ENCODE measurements at places on chromosomes 7 and 10.

- no peak for DNase-seq
These were observed 170.6 kb downstream of the UBE2H start for GRCh38 chr7:129781928-129782817.

DNA sequence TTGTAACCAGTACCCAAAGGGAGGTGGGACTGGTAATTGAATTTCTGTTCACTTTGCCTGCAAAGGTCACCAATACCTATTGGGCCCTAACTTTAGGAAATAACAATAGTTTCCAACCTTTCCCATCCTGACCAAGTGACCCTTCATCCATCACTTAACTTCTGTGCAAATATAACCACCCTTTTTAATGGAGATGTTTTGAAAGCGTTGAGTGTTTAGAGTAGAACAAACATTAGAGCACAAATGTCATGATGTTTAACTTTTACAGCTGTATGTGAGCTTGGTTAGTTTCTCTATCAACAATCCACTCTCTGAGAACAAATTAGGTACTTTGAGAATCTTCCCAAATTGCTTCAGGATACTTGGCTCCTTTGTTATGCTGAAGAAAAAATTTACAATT is 66.4 kb downstream of the MET start:
- no peak for DNase-seq

GRCh38 chr10:5064656-5065055 is 29.6 kb upstream of the AKR1C3 start:
- peak; percentile 17 for DNase-seq

GRCh38 chr7:40186586-40186985 is 51.8 kb downstream of the SUGCT start:
- DNase-seq = no peak

DNA sequence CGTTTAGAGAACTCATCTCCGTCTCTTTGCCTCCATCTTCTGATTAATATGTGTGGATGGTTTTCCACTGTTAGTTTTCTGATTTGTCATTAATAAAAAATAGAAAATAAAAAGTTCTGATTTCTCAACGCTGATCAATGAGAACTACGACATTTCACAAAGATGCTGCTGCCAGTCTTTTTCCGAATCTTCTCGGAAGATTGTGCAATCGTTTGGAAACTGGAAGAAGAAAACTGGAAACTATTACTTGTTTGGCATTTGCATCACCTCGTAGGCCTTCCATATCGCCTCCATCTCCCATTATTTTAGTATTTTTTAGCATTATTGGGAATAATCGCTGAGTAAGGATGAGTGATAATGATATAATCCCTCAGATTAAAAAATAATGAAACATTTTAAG is 123.2 kb upstream of the KLF6 start:
- DNase-seq = no peak

DNA sequence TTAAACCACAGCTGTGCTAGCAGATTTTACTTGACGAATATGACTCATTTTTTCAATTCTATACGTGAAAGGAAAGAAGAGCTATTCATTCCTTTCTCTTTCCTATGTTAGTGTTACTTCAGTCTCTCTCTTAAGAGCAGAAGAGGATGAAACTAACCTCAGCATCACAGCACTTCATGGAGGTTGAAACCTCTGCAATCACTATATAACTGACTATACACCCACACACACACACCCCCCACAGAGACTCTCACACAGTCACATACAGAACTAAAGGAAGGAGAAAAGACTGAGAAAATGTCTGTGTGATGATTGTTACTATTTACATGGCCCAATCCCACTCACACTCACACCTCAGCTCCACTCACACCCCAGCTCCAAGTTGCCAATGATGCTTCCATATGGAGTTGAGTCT is 104.2 kb downstream of the KIF20B start:
- DNase-seq = no peak

- DNase-seq = no peak
These were observed 105.1 kb upstream of the ANLN start for GRCh38 chr7:36284456-36285090.

DNA sequence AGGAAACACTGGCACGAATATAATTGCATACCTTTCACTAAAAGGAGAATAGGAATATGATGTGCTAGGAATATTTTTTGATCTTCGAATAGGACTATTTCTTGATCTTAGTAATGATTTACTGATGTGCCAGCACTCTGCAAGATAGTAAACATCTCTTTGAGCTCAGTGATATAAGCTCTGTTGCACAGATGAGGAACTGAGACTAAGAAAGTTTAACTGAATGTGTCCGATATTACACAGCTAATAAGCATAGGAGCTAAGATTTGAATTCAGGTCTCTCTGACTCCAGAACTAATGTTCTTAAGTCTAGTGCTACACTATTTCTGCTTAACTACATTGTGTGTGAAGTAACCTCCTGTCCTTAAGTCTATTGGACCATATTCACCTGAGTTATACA is 98.4 kb upstream of the PTPRZ1 start:
- no peak for DNase-seq

- peak; percentile 52 for DNase-seq
These were observed 63.5 kb upstream of the LAMB1 start for GRCh38 chr7:108066486-108066885.

DNA sequence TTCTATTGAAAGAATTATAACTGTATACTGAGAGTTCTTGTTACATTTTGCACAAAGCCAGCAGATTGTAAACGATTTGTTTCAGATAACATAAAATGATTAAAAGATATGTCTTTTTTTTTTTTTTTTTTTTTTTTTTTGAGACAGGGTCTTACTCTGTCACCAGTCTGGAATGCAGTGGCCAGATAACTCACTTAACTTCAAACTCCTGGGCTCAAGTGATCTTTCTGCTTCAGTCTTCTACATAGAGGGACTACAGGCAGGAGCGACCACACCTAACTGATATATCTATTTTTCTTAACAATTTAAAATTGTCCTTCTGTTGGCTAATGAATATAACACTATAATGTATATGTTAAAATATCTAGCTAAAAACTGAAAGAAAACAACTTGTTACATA is 317.3 kb upstream of the CACNA2D1 start:
- DNase-seq = peak; percentile 3

DNA sequence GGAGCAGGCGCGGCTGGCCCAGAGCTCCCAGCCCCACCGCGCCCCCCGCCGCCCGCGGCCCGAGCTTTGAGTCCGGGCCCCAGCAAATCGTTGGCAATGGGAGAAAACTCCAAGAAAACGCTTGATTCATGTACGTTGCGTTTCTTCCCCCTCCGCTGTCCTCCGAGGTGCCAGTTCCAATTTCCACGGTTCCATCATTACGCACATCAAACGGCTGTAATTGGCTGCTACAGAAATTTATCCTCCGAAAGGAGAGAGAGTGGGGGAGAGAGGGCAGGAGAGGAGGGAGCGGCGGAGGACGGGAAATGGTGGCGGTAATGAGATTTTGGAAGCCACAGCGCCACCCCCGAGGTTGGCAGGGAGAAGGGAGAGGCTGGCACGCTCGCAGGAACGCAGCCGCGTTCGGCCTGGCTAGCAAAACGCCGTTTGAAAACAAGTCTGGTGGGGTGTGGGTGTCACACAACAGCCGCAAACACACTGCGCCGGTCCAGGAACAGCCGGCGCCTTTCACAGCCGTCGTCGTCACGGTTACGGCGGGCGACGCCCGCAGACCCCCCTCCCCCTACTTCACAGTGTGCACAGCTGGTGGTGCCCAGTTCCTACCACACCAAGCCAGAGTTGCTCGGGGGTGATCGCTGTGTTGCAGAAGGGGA is 57.5 kb downstream of the UNCX start:
- peak; percentile 28 for DNase-seq

GRCh38 chr10:74640134-74640921 is 186.1 kb upstream of the KAT6B start:
- peak; percentile 22 for DNase-seq
